Stimulated activated CD4-positive, alpha-beta T cell treated with anti-CD3 and anti-CD28 coated beads, Interleukin-12 subunit alpha, Interleukin-12 subunit beta, amount 100 ng/mL, for 24 hours (primary cell): ENCODE measurements at places on chromosomes 7 and 10.

DNA sequence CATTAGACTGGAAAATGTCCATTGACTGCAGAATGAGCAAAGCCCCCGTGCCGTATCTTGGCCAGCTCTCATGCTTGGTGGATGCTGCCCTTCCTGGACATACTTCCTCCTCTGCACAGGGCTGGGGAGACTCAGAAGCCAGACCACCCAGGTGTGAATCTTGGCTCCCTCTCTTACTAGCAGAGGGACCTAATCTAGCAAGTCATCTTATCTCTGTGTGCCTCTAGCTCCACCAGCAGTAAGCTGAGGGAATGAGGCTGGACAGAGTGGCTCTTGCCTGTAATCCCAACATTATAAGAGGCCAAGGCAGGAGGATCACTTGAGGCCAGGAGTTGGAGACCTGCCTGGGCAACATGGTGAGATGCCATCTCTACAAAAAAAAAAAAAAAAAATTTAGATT lies 173.8 kb upstream of the GHITM start:
- no peak for DNase-seq

DNA sequence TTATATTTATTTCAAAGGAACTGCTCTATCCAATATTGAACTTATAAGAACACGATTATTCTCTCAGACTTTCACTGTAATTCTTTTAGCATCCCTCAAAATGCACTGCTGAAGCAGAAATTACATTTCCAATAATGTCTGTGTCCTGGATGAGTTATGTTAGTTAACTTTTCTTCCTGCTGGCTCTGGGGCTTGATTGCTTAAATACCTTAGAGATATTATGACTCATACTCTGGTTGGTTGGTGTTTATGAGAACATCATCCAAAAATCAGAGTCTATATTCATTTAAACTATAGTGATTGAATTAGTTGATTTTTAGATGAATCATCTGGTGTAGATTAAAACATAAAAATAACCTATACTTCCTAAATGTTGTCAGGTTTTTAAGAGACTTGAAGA lies 246.3 kb upstream of the VWC2 start:
- DNase-seq, result no peak

DNA sequence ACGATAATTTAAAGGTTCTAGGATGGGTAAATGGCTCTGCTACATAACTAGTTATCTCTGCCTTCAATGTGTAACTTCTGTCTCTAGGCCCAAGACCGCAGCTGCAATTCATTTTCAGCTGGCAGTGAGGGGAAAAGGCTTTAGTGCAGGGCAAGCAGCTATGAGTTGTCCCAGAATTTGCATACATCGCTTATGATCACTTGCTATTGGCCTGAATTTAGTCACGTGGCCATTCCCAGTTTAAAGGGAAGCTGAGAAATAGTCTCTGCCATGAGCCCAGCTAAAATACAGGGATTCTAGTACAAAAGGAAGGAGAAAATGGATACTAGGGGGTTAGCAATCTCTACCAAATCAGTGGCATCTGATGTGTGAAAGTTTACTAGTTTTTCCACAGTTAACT lies 145.8 kb upstream of the IMMP2L start:
- no peak for DNase-seq

GRCh38 chr7:1512781-1513656 lies 8.8 kb upstream of the INTS1 start:
- DNase-seq, result no peak

- no peak for DNase-seq
These were observed 186.5 kb upstream of the BET1 start for GRCh38 chr7:94190599-94191061.

- no peak for DNase-seq
These were observed 391.1 kb upstream of the MGMT start for GRCh38 chr10:129075927-129076326.

- no peak for DNase-seq
These were observed 9.6 kb downstream of the CTTNBP2 start for GRCh38 chr7:117863618-117864017.

- DNase-seq, result no peak
These were observed 335.3 kb downstream of the ABCA13 start for GRCh38 chr7:48506569-48506968.

DNA sequence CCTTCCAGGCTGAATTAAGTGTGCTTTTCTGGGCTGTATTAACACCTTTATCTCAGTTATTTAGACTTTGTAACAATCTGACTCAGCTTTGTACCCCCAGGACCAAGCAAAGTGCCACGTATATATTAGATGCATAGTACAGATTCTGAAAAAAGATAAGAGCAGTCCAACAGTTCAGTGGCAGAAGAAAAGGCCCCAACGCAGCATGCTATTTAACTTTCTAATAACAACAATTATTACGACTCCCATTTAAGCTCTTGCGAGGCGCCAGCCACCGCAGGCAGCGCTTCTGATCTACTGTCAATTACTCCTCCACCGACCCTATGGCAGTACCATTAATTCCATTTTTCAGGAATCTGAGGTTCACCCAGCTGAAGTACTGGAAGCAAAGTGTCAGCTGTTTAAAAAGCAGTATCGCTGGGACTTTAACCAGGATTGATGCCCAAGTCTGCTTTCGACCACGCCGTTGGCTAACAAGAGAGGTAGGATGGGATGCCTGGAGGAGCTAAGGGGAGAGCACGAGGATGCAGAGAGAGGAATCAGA lies 638 bp downstream of the LIPA start:
- no peak for DNase-seq

DNA sequence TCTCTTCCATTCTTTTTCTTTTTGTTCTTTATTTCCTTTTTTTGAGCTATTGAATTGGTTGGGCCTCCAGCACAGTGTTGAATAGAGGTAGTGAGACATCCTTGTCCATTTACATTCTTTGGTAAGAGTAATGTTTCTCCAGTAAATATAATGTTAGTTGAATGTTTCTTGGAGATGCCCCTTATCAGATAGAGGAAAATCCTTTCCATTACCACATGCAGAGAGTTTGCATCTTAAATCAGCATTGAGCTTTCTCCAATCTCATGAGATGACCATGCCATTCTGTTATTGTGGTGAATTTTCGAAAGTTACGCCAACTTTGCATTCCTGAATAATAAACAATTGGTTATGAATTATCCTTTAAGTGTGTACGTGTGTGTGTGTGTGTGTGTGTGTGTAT lies 127.7 kb downstream of the DNAH11 start:
- no peak for DNase-seq

- no peak for DNase-seq
These were observed 9.3 kb downstream of the TMEM248 start for GRCh38 chr7:66930341-66930740.

DNA sequence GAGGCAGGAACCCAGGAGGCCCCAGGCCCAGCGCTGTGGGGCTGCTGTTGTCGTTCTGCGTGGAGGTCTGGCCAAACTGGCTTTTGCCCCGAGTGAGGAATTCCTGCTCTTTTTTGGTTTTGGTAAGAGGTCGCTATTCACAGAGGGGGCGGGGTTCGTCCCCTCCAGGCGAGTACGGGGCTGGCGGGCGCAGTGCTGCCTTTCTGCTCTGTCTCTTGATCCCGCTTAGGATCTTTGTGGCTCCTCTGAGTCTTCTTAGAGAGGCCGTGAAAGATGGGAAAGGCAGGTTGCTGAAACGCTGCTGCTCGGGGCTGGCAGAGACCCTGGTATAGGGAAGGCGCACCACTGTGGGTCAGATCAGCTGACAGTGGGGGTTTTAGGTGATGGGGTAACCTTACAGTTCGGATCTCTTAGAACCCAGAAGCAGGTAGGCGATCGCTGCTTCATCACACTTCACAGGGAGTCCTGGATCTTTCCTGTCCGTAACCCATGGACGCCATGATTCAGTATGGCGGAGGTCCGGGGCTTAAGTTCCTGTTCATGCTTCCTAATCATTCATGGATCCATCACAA lies 136.7 kb downstream of the KIF20B start:
- DNase-seq, result no peak

DNA sequence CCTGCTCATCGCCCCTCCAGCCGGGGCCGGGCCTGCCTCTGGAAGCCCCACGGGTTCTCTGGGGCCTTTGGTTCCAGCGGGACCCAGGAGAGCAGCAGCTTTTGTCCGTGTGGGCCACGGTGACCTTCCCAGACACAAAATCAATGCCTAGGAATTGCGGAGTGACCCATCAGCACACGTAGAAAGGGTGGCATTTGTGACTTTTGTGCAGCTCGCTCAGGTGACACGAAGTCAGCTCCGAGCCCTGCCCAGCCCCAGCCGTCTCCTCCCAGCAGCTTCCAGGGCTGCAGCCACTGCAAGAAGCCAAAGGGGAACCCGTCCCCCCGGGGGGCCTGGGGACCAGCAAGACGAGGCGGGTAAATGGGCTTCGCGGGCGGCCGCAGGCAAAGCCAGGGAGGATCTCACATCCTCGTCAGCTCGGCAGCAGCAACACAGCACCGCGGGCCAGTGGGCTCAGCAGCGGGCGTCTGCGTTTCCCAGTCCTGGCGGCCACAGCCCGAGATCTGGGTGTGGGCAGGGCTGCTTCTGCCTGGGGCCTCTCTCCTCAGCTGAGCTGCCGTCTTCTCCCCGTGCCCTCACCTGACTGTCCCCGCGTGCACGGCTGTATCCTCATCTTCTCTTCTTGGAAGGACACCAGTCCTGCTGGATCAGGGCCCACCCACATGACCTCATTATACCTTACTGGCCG lies 88.5 kb downstream of the PAXIP1 start:
- no peak for DNase-seq

DNA sequence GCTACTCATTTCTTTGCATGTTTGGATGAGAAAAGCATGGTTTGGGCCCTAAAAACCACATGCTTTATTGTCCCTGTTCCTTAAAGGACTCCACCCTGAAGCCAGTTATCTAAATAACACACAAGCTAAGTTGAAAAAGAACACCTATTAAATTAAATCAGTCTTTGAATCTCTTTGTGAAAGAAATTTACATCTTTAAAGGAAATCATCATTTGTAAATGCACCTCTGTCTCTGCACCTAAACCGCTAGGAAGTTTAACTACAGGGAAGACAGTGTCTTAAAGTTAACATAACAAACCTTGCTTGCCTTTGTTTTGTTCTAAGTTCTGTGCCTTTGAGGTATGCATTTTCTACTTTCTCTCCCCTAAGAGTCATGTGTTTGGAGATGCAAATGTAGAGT lies 52.6 kb downstream of the HTR7 start:
- DNase-seq, result no peak

- DNase-seq, result no peak
These were observed 79.4 kb downstream of the PDGFA start for GRCh38 chr7:440059-440749.

GRCh38 chr10:78800535-78801320 lies 268.0 kb upstream of the ZMIZ1 start:
- DNase-seq, result no peak

DNA sequence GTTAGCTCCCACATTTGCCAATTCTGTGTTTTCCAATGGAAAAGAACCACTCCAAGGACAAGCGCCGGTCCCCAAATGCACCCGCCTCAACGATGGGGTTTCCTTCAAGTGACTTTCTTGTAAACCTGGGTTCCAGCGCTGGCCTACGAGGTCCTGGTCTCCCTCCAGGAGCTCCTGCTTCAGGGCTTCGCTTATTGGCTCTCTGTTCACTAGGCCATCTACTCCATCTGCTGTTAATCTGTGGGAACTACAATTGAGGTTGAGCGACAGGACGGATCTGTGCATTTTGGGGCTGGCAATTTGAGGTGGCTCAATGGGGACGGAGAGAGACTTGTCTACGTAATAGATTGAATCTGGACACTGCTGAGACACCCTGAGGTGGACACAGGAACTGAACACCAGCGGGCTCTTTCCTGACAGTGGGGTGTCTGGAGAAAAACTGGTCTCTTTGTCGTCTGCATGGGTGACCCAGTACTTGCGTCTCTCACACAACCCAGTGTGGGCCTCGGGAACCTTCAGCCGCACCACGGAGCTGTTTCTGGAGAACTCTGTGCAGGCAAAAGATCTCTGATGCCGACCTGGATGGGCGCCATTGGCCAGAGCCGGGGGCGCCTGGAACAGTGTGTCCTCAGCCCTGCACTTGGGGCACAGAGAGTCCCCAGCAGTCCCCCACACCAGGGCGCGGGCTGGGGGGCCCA lies 115.9 kb upstream of the ADAM12 start:
- DNase-seq, result no peak

DNA sequence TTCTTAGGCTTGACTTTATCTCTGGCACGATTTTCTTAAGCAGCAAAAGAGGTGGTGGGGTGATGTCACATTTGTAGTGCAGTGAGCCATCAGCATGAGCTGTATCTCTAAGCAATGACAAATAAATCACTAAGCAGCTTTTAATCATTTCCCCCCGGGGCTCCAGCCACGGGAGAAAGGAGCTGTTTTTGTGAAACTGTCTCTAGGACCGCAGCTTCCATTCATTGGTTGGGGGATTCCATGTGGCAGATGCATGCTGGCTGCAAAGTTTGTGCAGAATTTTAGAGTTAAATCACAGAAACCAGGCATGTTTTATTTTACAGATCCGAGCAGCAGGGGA lies 464 bp downstream of the KIAA1217 start:
- DNase-seq, result no peak

GRCh38 chr10:70169011-70169410 lies 1.3 kb downstream of the SAR1A start:
- no peak for DNase-seq

GRCh38 chr7:4218481-4218880 lies 463.6 kb upstream of the FOXK1 start:
- no peak for DNase-seq

GRCh38 chr10:15715619-15716227 lies 4.0 kb downstream of the ITGA8 start:
- DNase-seq, result no peak

- no peak for DNase-seq
These were observed 724.6 kb upstream of the CELF2 start for GRCh38 chr10:10293041-10293440.

DNA sequence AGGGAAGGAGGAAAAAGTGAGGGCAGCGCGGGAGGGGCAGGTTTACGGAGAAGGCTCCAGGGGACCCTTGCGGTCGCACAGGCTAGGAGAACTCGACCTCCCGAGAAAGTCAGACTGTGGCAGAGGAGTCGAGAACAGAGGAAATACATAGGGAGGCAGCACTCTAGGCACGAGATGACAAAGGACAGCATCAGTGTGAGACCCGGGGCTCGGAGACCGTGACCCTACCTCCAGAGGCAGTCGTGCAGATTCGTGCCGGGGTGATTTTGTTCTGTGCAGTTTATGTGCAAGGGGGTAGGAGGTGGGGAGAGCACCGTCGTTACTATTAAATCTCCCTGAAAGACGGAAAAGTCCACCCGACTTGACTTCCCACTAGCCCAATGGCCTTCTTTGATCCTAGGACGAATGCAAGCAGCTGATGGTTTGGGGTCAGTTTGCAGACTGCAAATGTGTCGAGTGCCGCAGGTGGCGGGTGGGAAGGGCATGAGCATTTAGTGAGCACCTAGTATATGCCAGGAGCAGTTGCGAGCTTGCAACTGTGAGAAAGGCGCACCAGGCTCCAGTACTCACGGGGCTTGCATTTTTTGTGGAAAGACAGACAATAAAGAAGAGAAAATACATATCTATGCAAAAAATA lies 674 bp upstream of the OSBPL3 start:
- no peak for DNase-seq

DNA sequence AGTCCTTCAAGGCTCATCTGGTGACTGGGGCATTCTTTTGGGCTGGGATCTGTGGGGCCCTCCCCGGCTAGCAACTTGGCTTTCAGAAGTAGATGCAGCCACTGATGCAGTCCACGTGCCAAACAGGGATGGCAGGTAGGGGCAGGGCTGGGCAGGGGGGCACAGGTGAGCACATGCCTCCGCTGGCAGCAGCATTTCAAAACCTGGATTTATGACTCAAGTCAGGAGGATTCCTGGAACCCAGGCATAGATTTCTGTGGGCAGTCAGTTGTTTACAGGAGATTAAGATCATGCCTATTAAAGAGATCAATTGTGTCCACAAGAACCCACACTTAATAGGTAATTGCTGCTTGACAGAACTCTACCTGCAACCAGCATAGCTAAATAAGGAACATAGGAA lies 839 bp upstream of the HABP2 start:
- DNase-seq, result no peak
